ENCODE measurements at places on chromosomes 3 and 15.
A peak's percentile ranks its signal among the peaks of the same experiment; 100 is the strongest.

- DNase-seq, result no peak
Measured at GRCh38 chr3:127720161-127720823, 47.5 kb downstream of the ABTB1 start.

DNA sequence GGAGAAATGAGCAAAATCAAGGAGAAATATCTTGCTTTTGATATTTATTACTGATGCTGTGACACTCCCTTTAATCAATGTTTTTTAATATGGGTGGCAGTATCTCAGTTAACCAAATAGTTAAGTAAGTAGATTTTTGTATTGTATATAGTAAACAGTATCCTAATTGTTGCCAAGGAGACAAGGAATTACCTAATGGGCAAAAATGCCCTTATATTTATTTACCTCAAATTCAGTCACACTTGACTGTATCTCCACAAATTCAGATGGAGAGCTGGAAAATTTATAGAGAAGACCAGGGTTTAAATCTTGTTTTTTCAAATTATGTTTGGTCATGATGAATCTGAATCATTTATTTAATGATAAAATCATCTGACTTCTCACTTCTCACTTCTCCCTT, 3.6 kb upstream of the CHD2 start:
- DNase-seq, result no peak

DNA sequence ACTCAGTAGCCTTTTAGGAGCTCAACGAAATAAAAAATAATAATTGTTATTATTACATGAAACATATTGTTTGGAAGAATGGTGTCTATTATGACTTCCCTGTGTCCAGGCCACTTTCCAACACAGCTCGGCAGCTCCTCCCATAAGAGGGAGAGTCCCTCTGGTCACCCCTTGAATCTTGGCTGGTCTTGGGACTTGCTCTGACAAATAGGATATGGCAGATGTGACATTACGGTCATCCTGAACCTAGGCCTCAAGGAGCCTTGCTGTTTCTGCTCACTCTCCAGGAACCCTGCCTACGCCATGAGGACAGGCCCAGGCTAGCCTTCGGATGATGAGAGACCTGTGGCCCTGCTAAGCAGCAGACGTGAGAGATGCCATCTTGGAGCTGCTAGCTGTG, 71.8 kb downstream of the OXNAD1 start:
- DNase-seq, result no peak

GRCh38 chr3:191257286-191257685, 58.2 kb downstream of the OSTN start:
- no peak for DNase-seq

- peak; percentile 13 for DNase-seq
Measured at GRCh38 chr3:177893331-177893730, 642.9 kb upstream of the KCNMB2 start.

DNA sequence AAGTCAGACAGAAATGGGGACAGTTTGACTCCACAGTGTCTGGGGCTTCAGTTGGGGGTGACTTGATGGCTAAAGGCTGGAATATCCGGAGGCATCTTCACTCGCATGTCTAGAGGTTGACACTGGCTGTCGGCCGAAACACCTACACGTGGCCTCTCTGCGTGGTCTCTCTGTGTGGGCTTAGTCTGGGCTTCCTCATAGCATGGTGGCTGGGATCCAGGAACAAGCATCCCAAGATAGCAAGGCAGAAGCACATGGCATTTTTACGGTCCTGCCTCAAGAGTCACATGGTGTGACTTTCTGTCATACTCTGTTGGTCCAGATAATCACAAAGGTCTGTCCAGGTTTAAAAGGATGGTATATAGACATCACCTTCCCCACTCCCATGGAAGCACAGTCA, 34.5 kb downstream of the MAGI1 start:
- DNase-seq, result no peak

DNA sequence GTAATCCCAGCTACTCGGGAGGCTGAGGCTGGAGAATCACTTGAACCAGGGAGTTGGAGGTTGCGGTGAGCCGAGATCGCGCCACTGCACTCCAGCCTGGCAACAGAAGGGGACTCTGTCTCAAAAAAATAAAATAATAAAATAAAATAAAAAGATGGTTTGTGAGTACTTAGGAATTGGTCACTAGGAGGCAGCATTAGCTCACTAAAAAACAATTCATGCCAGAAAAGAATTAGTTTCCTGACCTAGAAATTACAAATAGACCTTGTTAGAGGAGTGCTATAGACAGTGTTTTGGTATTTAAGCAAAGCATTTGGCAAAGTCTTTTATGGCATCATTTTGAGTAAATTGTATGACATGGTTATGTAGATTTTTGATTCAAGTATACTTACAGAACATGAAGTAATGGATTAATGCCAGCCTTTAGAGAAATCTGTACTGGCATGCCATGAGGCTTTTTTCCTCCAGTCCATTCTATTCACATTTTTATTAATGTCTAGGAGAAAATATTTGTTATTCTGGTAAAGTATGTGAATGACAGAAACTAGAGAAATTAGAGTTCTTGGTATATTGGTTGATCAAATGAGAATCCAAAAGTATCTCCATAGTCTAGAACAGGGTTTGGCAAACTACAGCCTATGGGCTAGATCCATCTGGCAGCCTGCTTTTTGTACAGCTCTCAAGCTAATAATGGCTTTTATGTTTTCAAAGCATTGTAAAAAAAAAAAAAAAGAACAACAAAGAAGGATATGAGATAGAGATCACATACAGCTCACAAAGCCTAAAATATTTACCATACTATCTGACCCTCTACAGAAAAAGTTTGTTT, 81.6 kb downstream of the LRRC49 start:
- peak; percentile 85 for DNase-seq

DNA sequence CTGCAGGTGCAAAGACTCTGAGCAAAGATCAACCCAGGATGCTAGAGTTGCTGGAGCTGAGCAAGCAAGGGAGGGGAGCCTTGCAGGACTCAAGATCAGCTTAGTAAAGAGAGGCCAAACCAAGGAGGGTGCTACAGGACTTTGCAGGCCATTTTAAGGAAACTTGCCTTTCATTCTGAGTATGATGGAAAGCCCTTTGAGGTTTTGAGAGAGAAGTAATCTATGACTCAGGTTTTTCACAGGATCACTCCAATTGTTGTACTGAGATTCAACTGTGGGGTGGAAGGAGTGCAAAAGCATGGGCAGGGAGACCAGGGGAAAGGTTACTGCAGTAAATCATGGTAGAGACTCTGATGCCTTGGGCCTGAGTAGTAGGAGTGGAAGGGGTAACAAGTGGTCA, 260.4 kb upstream of the GPR149 start:
- DNase-seq, result no peak

DNA sequence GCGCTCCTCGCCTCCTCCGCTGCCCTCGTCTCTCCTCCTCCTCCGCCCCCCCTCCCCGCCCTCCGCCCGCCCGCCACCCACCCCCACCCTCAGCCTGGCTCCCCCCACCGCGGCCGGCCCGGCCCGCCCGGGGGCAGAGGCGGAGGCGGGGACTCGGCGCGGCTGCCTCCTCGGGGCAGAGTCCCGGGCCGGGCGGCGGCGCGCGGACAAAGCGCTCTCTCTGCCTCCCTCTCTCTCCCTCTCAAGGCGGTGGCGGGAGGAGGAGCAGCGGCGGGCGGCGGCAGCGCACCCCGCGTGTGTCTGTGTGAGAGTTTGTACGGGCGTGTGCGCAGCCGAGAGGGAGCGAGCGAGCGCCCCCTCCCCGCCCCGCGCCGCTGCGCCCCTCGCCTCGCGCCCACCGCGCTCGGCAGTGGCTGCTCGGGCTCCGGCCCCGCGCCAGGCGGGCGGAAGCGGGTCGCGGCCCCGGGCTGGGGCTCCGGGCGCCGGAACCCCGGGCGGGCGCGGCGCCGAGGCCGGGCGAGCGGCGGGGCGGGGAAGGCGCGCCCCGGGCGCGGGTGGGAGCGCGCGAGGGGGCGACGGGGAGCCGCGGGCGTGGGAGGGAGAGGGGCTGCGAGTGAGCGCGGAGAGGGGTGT, at the start of gene IGF2BP2:
Gene IGF2BP2, minus strand, starts transcription at position 37 of the 633 bp plus-strand sequence. CDS start 82 bp downstream, outside the sequence.
- DNase-seq, result peak; percentile 92

DNA sequence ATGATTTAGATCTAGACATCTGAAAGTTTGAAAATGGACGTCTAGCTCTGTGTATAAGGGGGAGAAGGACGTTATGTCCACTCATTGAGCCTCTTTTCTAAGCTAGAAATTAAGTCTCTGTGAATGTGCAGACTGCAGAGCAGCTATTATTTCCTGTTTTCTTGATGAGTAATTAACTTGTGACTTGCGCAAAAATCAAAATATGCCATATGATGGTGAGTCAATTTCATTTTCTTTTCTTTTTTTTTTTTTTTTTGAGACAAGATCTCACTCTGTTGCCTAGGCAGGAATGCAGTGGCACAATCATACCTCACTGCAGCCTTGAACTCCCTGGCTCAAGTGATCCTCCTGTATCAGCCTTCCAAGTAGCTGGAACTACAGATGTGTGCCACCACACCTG, 14.1 kb downstream of the LACTB start:
- peak; percentile 96 for DNase-seq

- DNase-seq, result peak; percentile 70
Measured at GRCh38 chr3:105594219-105594618, 227.5 kb downstream of the ALCAM start.

GRCh38 chr3:101643861-101644613, 32.9 kb downstream of the ZBTB11 start:
- peak; percentile 52 for DNase-seq

DNA sequence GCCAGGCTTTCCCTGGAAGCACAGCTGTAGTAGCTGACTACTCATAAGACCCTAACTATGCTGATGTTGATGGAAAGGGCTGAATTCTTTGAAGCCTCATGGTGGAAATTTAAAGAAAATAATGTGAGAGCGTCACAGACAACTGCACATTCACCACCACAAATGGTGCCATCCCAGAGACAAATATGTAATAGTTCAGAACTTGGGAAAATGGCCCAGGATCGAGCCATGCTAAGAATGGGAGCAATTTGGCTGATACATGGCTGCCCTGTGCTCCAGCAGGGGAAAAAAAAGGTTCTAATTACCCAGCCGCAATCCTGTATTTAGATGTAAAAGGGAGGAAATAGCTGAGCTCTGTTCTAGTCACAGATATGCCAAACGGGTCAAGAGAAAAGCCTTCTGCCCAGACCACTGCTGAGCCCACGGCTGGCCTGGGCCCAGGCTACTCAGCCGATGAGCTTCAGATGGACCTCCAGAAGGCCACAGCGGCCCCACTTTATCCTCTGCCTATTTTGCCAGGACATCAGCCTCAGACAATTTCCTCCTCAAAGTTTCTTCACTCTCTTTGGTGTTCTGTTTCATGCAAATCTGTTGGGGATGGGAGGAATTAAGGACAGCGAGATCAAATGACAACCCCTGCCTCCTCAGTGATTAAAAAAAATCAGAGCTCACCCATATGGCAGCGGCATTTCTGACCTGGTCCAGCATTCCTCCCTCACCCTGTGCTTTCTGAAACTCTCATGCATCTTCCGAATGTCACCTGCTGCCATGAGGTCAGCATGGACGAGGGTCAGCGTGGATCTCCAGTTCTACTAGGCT, 54.5 kb upstream of the MEX3B start:
- DNase-seq, result no peak

DNA sequence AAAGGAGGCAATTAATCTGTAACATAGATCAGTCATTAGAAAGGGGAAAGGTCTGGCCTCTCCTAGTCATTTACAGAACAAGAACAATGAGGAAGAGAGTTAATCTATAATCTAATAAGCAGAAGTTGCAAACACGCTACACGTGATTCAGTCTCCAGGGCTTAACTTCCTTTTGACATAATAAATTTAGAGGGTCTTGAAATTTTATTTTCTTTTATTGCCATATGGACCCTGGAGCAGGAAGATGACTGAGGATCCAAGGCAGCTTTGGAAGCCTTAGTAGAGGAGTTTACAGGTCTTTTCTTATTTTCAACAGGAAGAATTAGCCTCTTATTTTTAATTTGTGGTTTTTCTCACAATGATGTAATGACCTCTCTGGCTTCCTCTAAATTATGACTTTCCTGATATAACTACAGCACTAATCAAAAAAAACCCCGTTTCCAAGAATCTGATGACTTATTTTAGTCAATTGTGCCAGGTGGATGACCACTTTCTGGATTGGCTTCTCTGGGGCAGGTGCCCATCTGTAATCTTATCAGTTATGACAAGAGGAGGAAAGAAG, 32.2 kb downstream of the ADGRG7 start:
- no peak for DNase-seq

DNA sequence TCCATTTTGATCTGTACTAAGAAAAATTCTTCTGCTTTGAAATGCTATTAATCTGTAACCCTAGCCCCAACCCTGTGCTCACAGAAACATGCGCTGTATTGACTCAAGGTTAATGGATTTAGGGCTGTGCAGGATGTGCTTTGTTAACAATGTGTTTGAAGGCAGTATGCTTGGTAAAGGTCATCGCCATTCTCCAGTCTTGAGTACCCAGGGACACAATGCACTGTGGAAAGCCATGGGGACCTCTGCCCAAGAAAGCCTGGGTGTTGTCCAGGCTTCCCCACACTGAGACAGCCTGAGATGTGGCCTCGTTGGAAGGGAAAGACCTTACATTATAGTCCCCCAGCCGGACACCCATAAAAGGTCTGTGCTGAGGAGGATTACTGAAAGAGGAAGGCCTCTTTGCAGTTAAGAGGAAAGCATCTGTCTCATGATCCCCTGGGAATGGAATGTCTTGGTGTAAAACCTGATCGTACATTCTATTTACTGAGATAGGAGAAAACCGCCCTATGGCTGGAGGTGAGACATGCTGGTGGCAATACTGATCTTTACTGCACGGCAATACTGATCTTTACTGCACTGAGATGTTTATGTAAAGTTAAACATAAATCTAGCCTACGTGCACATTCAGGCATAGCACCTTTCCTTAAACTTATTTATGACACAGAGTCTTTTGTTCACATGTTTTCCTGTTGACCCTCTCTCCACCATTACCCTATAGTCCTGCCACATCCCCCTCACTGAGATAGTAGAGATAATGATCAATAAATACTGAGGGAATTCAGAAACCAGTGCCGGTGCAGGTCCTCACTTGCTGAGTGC, 6.3 kb downstream of the PIGZ start:
- DNase-seq, result no peak

GRCh38 chr3:144564011-144564410, 592.4 kb downstream of the DIPK2A start:
- DNase-seq, result no peak

- DNase-seq, result no peak
Measured at GRCh38 chr3:133479895-133480669, 80.2 kb downstream of the BFSP2 start.

DNA sequence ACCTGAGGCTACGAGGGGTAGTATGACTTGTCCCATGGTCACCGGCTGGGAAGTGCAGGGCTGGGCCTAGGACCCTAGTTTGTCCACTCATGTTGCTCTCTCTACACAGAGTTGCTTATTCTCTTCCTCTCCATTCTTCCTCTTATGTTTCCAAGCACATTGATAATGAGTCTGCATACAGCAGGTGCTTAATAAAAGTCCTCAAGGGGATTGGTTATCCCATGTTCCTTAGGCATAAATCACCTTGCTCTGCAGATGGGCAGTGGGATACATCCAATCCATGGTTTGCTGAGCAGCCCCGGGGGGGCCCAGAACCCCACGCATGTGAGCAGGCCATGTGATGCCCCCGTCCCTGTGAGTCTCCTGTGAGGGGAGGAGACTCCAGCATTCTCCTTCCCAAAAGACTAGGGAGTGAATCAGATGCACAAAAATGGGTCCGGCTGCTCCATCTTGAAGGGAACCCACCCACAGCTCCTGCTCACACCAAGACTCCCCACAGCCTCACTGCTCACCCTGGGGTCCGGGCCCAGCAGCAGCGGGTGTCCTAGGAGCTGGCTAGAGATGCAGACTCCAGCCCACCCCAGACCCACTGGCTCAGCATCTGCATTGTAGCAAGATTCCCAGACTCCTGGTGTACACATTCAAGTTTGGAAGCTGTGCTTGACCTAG, 139.9 kb downstream of the NUP210 start:
- no peak for DNase-seq
